WERI-Rb-1 (cell line): ENCODE measurements at places on chromosomes 7 and 10.

DNA sequence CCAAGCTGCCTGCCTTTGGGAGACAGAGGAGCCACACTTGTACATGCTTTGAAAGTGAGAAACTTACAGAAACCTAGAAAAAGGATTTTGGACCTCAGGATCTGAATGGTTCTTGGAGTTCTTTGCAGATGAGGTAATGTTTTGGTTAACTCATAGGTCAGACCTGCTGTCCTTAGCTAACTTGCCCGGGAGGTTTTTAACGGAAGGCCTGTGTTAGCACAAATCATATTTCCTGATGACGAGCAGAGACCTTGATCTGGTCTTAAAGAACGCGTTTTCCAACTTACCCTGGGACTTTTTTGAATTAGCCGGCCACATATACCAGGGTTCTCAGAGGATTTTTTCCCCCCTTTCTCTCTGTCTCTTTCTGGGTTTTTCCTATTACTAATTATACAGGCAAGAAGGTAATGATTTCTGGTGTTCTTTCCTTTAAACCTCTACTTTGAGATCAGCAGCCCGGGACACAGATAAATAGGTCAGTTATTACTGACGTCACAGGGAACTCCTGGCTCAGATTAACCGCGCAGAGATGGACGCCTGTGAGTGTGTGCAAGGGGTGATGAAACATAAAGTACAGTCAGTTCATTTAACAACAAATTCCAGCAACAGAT is 101.7 kb upstream of the KLF6 start:
- DNase-seq, result no peak

DNA sequence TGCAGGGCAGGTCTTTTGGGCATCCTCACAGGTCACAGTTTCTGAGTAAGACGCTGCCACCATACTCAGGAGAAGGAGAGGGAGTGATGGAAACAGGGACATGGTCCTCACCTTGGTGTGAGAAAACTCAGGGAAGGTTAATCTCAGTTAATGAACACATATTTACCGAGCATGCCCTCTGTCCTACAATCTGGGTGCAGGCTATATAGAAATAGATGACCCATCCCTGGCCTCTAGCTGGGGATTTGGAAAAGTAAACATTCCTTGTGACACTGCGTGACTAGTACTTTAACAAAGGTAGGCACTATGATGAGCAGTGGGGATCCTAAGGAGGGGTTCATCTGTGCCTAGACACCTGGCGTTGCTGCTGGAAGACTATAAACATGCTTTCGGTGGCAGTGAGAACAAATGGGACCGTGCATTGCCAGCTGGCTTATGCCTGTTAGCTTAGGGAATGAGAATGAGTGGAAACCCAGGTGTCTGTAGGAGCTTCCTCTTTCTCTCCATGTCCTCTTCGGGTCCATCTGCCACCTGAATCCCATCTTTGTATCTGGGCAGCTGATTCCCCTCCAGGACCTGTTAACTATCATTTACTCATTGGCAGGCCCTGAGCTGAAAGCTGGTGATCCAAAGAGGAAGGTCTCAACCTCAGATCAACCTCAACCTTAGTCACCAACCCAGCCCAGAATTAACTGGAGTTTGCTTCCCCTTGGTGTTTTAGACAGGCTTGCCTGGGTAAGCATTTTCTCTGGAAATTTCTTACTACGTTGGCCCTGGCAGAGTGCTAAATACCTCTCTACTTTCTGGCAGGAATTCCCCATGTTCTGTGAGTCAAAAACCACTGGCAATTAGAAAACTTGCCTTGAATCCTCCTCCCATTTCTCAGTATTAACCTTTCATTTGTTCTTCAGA is 794 bp downstream of the MBL2 start:
- no peak for DNase-seq

GRCh38 chr10:66642217-66642616 is 283.6 kb upstream of the LRRTM3 start:
- no peak for DNase-seq

DNA sequence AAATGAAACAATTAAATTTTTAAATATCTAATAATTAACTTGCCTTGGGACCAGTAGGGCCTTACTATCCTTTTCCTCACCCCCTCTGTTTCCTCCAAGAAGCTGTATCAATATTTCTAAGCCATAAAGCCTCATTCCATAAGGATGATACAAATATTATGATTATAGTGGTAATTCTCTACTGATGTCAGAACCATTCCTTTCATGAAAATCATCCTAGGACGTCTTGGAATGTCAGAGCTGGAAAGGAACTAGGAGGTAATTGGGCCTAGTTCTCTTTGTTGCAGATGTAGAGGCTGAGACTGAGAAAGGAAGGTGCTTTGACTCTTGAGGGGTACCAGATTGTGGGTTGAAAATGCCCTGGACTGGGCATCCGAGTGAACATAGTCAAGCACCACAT is 766.7 kb upstream of the GHITM start:
- DNase-seq, result no peak

DNA sequence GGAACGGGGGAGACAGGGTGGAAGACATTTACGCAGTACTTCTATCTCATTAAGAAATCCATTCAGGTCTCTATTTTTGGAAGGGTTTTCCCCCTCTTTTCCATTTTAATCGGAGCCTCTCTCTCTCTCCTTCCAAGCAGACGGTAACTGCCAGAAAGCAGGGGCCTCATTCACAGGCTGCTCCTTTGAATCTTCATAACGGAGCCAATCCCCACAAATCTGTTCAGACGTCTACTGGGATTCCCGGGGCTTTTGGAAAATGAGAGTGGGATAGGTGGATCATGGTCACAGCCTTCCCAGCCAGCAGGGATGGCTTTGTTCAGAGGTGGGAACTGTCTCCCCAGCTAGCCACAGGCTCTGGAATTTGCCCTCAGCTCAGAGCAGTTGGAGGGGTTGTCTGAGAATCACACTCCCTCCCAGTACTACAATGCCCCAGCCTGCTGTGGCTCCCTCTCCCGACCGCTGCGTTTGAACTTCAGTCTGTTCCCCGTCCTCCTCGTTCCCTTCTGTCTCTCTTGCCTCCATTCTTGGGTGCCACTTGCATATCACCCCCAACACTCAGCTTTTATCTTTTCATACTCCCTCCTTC is 413.6 kb downstream of the PLXNA4 start:
- DNase-seq, result no peak

GRCh38 chr7:112204499-112205342 is 1.5 kb downstream of the DOCK4 start:
- no peak for DNase-seq
